ENCODE measurements at places on chromosomes 13 and 19.

- DNase-seq: no peak
These were observed 54.5 kb downstream of the ZNF93 start for GRCh38 chr19:19955208-19955607.

- DNase-seq: no peak
These were observed 630 bp downstream of the SPPL2B start for GRCh38 chr19:2329149-2329478.

DNA sequence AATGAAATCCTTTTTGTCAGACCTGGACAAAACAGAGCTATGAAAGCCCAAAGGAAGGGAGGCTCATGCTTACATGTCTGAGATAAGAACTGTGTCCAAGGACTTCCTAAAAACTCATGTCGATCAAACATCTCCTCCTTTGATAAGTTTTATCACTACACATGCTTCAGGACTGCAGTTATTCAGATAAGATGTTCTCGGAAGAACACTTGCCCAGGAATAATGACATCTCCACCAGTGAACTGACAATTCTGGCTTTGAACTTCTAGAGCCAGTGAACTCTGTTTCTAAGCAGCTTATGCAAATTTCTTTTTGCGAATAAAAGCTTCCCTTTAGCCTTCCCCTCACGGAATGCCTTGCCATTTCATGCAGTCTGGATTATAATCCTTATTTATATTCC is 561.6 kb downstream of the TBC1D4 start:
- DNase-seq: no peak

DNA sequence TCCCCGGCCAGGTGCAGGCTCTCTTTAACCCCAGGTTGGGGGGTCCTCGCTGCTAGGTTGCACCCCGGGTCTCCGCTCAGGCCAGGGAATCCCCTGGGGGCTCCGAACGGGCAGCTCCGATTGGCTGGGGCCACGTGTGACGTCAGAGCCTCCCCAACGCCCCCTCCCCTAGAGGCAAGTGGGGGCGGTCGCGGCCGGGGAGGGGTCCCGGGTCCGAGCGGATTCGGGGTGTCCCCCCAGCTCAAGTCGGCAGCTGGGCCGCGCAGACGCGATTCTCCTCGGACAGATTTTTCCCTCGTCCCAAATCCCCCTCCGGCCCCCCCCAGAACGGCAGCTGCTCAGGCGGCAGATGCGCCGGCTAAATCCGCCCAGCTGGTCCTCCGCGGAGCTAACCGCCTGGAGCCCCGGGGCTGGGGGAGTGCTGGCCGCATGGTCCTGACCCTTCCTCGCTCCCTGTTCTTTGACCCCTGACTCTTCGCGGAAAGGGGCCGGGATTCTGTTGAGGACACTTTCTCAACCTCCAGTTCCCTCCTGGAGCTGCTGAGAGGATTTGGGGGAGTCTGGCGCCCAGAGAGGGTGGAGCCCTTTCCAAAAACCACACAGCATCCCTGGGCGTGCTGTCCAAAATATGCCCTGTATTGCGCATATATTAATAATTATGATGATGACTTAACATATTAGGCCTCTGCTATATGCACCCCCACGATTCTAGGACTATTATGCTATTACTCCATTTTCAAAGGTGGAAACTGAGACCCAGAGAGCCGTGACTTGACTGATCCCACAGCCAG is 25.4 kb upstream of the SEMA6B start:
- no peak for DNase-seq

GRCh38 chr13:23455401-23456185 is 22.1 kb upstream of the SACS start:
- DNase-seq: no peak

All from activated CD8-positive, alpha-beta memory T cell treated with anti-CD3 and anti-CD28 coated beads for 1 hour (primary cell).